Hair follicle dermal papilla cell (primary cell): ENCODE measurements at places on chromosomes 11 and 22. TPM values are rescaled to one million over a fixed set of nuclear protein-coding genes. Genes with fewer than 3 reads are reported as not detected.

Gene RAC2
- 10.2 and 15.4 TPM in 2 replicates for total RNA-seq

Gene ARHGAP8
- total RNA-seq: 0.85 and 2.4 TPM in 2 replicates

Gene ST14
- total RNA-seq: 0.16 and 0.49 TPM in 2 replicates

Gene TSGA10IP
- not detected in 2 replicates for total RNA-seq

Gene CASP5
- total RNA-seq: not detected in 2 replicates

Gene RIMBP3C
- total RNA-seq: 0.12 and 0.32 TPM in 2 replicates

Gene PATZ1
- 19.6 and 22.4 TPM in 2 replicates for total RNA-seq

Gene IGSF9B
- total RNA-seq: 0.49 TPM in 1 of 2 replicates, not detected in the other

Gene HTR3B
- total RNA-seq: not detected in 2 replicates

Gene LRRC74B
- total RNA-seq: 0.16 and 0.36 TPM in 2 replicates

Gene FGF4
- not detected in 2 replicates for total RNA-seq

Gene CHRNA10
- 0.85 and 1.3 TPM in 2 replicates for total RNA-seq

Gene SORL1
- total RNA-seq: 0.12 and 0.32 TPM in 2 replicates

Gene GAL
- total RNA-seq: not detected in 2 replicates

Gene VSIG10L2
- under 0.01 and 0.36 TPM in 2 replicates for total RNA-seq

Gene MOGAT2
- not detected in 2 replicates for total RNA-seq

Gene GUCY1A2
- total RNA-seq: 7.1 and 9.2 TPM in 2 replicates

Gene DGCR8
- 25.9 and 39.1 TPM in 2 replicates for total RNA-seq

Gene TRIM51G
- not detected in 2 replicates for total RNA-seq

Gene PDGFD
- 139 and 230 TPM in 2 replicates for total RNA-seq

Gene BIK
- total RNA-seq: not detected in 2 replicates

Gene P2RY6
- 0.49 and 0.97 TPM in 2 replicates for total RNA-seq

Gene MB
- total RNA-seq: not detected in 2 replicates

Gene SLC43A3
- 32.4 and 54.8 TPM in 2 replicates for total RNA-seq

Gene SYT8
- 0.12 and 1.1 TPM in 2 replicates for total RNA-seq

Gene ISX
- not detected in 2 replicates for total RNA-seq
